Islet precursor cell (in vitro differentiated cells): ENCODE measurements at places on chromosomes 12 and 14.

DNA sequence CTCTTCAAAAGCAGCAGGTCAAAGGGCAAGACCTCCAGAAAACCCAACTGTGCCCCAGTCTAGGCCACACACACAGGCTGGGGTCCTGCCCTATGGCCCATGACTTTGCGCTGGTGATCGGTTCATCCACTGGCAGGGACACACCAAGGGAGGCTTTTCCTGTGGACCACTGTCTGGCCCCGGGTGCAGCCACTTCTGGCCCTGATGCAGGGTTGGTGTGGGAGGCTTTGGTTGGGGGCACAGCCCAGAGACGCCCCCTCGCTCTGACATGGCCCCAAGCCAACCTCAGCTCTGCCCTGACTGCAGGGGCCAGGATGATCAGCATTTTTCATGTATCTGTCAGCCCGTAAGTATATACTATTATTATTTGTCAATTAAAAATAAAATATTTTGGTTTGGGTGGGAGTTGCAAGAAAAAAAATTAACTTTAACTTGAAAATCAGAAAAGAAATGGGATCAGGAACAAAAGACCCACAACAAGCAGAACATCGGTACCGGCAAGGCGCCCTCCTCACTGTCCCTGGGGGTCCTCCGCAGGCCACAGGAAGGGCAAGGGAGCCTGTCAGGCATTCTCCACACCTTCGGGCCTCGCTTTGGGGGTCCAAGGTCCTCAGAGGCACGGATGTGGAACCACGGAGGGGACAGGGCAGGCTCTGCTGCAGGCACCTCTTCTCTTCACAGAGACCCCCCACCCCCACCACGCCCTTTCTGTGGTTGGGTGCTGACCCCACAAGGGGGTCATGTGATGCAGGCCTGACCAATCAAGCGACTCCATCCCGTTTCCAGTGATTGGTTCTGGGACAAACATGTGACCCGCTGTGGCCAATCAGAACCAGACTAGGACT, 181.5 kb upstream of the SFSWAP start:
- peak; percentile 42 for DNase-seq

DNA sequence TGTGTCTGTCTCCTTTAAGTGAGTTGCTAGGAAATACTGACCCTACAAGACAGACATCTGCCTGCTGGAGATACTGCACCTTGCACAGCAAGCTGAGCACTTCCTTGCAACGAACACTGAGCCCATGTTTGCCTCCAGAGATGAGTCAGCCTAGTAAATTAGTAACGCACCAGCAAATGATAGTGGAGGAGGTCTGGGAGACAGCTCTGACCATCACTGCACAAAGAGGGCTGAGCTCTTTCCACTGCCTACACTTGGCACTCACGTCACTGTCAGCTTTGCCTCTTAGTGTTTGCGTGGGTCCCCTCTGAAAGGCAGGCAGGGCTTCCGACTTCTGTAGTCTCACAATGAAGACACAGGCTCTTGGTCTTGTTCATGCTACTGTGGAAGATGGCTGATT, 109.0 kb downstream of the APAF1 start:
- DNase-seq: peak; percentile 86

DNA sequence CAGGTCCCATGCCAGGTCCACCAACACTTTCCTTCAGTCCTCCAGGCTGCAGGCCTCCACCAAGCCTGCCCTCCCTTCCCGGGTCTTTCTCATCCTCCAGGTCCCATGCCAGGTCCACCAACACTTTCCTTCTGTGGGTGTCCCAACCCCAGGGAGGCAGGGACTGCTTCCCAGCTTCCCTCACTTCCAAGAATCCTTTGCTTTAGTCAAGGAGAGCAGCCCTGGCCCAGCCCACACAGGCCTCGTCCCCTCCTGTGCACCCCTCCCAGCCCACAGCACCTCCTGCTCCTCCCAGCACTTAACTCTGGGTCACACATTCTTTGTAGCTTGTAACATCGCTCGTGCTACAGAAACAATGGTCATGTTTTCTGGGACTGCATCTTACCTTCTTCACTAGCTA, 72.9 kb downstream of the TESC start:
- DNase-seq: no peak

DNA sequence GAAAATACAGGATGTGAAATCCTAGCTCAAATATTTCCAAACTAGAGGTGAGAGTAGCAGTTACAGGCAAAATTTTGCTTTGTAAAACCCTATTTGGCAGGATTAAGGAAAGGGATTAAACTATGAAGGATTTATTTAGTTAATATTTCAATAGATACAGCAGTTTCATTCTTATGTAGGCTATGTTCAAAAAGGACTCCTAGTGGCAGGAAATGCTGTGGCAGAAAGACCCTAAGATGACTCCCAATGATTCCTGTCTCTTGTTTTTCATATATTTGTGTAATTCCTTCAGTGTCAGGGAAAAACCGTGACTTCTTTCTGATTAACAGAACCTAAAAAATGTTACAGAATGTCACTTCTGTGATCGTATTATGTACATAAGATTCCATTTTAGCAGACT, 299.5 kb upstream of the RPL10L start:
- DNase-seq: no peak

- DNase-seq: no peak
Observed at GRCh38 chr14:104223101-104224041, 85.0 kb downstream of the KIF26A start.

DNA sequence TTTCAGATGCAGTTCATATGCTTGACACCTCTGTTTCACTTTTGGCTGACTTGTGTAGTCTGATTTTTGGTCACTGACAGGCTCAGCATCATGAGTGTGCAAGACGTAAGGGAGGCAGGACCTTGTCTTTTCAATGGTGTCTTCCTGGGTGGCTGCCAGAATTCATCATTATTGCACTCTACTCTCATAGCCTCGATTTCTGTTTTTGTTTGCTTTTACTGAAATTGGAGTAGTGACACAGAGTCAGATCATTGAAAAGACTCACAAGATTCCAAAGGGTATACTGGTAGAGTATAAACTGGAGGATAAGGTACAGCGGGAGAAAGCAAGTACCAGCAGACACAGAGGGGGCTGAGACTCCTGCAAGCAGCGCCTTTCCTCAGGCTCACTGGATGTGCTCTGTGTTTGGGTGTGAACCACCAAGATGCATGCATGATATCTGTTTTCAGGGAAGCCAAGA, 126.3 kb upstream of the FGD4 start:
- no peak for DNase-seq

DNA sequence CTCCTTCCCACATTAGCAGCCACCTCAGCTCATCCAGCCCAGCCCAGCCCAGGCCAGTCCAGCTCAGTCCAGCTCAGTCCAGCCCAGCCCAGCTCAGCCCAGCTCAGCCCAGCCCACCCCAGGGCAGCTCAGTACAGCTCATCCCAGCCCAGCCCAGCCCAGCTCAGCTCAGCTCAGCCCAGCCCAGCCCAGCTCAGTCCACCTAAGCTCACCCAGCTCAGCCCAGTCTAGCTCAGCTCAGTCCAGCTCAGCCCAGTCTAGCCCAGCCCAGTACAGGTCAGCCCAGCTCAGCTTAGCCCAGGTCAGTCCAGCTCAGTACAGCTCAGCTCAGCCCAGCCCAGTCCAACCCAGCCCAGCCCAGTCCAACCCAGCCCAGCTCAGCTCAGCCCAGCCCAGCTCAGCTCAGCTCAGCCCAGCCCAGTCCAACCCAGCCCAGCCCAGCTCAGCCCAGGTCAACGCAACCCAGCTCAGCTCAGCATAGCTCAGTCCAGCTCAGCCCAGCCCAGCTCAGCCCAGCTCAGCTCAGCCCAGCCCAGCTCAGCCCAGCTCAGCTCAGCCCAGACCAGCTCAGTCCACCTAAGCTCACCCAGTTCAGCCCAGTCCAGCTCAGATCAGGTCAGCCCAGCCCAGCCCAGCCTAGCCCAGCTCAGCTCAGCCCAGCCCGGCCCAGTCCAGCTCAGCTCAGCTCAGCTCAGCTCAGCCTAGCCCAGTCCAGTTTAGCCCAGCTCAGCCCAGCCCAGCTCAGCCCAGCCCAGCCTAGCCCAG, 63.0 kb downstream of the TMEM121 start:
- peak; percentile 34 for DNase-seq

- no peak for DNase-seq
Observed at GRCh38 chr12:114160445-114160844, 194.3 kb upstream of the RBM19 start.

GRCh38 chr14:54133896-54134295, 177.3 kb upstream of the BMP4 start:
- DNase-seq: no peak

DNA sequence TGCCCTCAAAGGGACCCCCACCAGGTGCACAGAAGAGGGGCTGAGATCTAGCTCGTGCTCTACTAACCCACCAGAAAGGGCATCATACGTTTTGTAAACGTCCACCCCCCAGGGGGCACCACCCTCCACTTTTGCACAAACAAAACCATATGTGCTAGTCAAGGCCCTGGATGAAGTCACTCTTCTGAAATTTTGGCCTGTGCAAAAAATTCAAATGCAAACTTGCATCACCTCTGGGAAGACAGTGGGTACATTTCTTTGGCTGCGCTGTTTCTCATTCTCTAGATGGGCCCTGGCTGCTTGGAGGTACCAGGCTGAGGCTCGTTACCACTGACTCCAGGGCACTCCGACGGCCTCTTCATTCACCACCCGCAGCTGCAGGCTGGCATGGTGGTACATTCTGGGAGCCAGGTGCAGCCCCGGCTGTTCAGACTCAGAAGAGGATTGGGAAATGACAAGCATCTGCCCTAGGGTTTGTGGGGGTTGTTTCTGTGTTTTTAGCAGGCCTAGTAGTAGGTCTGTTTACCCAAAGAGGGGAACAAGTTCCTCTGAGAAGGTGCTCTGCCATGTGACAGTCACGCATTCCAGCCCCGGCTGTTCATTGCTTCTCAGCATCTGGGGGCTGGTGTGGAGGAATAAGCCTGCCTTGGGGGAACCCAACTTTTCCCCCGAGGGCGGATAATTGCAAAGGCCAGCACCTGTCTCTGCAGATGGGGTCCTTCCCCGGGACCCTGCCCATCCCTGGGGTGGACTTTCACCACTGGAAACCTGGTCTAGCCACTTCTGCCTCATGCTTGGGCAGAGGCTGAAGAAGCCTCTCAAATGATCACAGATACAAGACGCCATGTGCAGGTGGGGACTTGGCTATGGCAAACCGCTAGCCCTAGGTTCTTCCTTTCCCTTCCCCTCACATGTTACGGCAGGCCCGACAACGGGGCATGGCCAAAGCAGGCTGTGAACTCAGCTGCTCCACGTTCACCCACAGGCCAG, 147.6 kb downstream of the DPF3 start:
- DNase-seq: peak; percentile 53

DNA sequence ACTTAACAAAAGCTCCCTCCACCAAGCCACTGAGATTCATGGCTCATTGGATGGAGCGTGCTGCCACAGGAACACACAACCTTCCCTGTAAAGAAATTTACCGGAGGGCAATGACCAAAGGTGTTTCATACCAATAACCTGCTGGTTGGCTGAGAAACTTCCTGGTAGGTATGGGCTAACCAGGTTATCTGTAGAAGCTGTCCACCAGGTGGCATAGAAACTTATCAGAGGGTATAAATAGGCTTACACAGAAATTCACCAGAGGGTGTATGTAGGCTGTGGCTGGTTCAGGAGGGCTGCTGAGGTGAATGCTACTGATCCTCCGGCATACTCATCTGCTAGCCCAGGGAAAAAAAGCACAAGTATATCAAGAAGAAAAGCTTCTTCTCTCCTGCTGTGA, 27.1 kb upstream of the MTERF2 start:
- no peak for DNase-seq

- peak; percentile 77 for DNase-seq
Observed at GRCh38 chr14:95319312-95320077, at the start of gene CLMN. TSS of gene CLMN (minus strand) at chr14:95319908. CDS start at chr14:95319792, 116 bp downstream.

GRCh38 chr12:119447618-119448017, 113.1 kb downstream of the CCDC60 start:
- DNase-seq: no peak

DNA sequence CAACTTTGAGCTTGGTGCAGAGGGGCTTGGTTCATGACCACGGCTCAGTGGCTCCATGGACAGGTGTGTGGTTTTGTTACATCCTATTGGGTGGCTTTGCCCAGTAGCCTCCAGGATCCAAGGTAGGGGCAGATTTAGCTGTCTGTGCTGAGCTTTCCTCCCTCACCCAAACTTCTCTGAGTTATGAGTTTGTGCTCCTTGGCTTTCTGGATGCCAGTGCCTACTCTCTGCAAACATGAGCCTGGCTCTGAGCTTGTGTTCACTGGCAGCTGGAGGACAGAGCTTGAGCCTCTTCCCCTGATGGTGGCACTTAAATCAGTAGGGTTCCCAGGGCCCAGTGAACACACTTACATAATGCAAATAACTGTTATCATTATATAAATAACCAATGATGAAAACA, 45.3 kb upstream of the HECTD1 start:
- DNase-seq: no peak

GRCh38 chr12:54126029-54126695, 62.6 kb downstream of the SMUG1 start:
- peak; percentile 64 for DNase-seq

DNA sequence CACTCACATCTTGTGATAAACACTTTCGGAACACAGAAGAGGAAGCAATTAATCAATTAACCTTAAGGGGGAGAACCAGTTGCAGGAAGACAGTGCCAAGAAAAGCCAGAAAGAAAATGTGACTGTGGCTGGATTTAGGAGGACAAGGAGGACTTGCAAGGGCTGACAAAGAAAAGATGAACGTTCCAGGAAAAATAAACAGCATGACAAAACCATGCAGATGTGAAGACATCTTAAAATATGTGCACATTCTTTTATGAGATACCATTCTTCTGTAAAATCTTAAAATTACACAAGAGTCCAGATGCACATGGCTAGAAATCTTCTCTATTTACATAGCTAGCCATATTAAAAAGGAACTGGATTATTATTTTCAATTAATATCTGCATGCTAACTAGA, 33.4 kb downstream of the KITLG start:
- DNase-seq: no peak

DNA sequence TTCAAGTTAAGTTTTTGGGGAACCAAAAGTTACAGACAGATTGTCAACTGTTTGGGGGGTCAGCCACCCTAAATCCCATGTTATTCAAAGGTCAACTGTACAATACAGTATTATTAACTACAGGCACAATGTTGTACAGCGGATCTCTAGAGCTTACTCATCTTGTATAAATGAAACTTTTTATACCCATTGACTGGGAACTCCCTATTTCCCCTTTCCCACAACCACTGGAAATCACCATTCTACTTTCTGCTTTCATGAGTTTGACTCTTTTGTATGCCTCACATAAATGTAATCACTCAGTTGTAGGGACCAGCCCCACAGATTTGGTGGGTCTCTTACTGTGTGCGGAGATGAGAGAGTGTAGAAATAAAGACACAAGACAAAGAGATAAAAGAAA, 57.8 kb downstream of the SLCO1B3 start:
- DNase-seq: no peak

- DNase-seq: no peak
Observed at GRCh38 chr14:52119030-52119429, 50.2 kb upstream of the NID2 start.

GRCh38 chr12:63006536-63006935, 71.6 kb upstream of the PPM1H start:
- DNase-seq: no peak

- DNase-seq: peak; percentile 43
Observed at GRCh38 chr12:49843411-49843810, 505 bp upstream of the BCDIN3D start.
